HCEC 1CT (cell line): ENCODE measurements at places on chromosomes 16 and 17.
A peak's percentile ranks its signal among the peaks of the same experiment; 100 is the strongest.

- DNase-seq = no peak
These were observed 14.1 kb downstream of the MIEN1 start for GRCh38 chr17:39716073-39716818.

- no peak for DNase-seq
These were observed 79.1 kb downstream of the TAOK1 start for GRCh38 chr17:29469276-29469675.

- no peak for DNase-seq
These were observed 19.4 kb downstream of the ERN1 start for GRCh38 chr17:64110379-64111152.

GRCh38 chr16:31430380-31431052 lies 2.4 kb upstream of the COX6A2 start:
- DNase-seq = no peak

DNA sequence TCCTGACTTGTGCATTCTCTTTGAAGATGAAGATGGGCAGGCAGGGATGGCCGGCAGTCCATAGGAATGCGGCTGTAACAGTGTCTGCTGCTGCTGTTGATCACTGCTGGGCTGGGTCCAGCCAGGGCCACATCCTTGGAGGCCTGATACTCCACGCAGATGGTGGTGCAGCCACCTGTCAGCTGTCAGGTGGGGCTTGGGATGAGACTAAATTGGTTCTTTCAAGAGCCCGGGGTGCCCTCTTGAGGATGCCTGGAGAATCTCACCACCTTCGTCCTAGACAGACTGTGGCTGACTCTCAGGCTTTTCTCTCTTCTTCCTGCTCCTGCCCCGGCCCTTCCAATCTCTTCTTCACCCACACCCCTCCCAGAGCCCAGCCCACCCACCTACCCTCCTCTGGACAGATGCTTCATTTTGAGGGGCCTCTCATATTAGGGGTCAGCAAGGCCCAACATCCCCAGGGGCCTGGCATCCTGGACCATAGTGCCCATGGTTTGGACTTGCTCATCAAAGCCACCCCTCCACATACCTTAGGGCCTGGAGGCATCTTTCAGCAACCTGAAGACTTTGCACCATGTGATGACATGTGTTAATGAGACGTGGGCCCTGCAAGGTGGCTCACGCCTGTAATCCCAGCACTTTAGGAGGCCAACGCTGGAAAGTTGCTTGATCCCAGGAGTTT lies 19.1 kb downstream of the OSBPL7 start:
- peak; percentile 40 for DNase-seq
